ENCODE measurements at places on chromosomes 1 and 21. TPM values are rescaled to one million over a fixed set of nuclear protein-coding genes. Genes with fewer than 3 reads are reported as not detected.

Gene COL24A1
- 12.0 TPM for total RNA-seq

Gene EVA1C
- total RNA-seq, result 4.4 TPM

Gene SLC2A5
- total RNA-seq, result 19.1 TPM

Gene CELA2A
- not detected for total RNA-seq

Gene EXO1
- 1.7 TPM for total RNA-seq
